Left ventricle myocardium inferior (tissue), 1 donor: ENCODE measurements at places on chromosomes 12 and 14. TPM values are rescaled to one million over a fixed set of nuclear protein-coding genes. Genes with fewer than 3 reads are reported as not detected.

GRCh38 chr14:59882957-59883356 is 12.4 kb upstream of the RTN1 start:
- no peaks in the 10 kb centered on the region for H3K4me1 ChIP-seq
- peaks cover 18% of the 10 kb centered on the region for H3K27me3 ChIP-seq
- no peak overlapping the region for H3K27ac ChIP-seq

OASL gene
- total RNA-seq = 0.25 TPM

GRCh38 chr12:96878704-96879103 is 28.4 kb upstream of the NEDD1 start:
- H3K36me3 ChIP-seq = no peaks in the 10 kb centered on the region
- H3K27me3 ChIP-seq = peaks cover 7% of the 10 kb centered on the region
- no peak overlapping the region for H3K4me3 ChIP-seq
- H3K27ac ChIP-seq = no peak overlapping the region

GRCh38 chr14:68145036-68145435 is 325.5 kb downstream of the RAD51B start:
- peak overlapping the region; percentile 89 for H3K27ac ChIP-seq
- no peak overlapping the region for H3K4me3 ChIP-seq
- no peaks in the 10 kb centered on the region for H3K36me3 ChIP-seq
- DNase-seq = no peak
- no peaks in the 10 kb centered on the region for H3K27me3 ChIP-seq

CNTN1 gene
- total RNA-seq = 0.11 TPM

DNA sequence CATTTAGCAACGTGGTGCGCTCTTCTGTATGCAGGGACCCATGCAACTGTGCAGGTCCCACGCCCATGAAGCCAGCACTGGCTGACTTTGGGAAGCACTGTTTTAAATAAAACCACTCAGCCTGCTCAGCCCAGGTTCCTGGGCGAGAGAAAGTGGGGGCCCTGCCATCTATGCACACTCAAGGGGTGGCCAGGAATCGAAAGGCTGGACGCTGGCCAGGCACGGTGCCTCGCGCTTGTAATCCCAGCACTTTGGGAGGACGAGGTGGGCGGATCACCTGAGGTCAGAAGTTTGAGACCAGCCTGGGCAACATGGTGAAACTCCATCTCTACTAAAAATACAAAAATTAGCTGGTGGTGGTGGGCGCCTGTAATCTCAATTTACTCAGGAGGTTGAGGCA is 179.9 kb upstream of the TBX3 start:
- H3K36me3 ChIP-seq = no peaks in the 10 kb centered on the region
- no peaks in the 10 kb centered on the region for H3K4me1 ChIP-seq
- no peak for DNase-seq
- H3K27me3 ChIP-seq = peaks cover 51% of the 10 kb centered on the region

DNA sequence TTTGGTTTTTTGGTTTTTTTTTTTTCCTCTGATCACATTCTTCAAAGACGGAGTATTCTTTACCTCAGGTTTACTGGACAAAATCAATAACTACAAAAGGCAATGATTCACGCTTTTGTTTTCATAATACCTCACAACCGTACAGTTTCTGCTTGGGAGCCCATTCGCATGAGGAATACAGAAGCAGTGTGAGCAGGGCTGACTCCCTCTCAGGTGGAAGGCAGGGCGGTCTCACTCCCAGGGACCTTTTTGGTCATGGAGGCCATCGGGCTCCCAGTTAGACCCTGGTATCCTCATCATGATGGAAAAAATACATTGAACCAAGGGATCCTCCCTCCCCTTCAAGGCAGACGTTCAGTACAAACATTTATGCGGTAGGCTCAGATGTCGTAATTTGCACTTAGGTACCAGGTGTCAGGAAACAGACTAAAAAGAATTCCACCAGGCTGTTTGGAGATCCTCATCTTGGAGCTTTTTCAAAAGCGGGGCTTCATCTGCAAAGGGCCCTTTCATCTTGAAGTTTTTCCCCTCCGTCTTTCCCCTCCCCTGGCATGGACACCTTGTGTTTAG is 19.0 kb upstream of the TIGAR start:
- peak overlapping the region; percentile 72 for H3K27ac ChIP-seq
- no peak for DNase-seq
- H3K4me3 ChIP-seq = no peak overlapping the region
- peaks cover 24% of the 10 kb centered on the region for H3K36me3 ChIP-seq

DNA sequence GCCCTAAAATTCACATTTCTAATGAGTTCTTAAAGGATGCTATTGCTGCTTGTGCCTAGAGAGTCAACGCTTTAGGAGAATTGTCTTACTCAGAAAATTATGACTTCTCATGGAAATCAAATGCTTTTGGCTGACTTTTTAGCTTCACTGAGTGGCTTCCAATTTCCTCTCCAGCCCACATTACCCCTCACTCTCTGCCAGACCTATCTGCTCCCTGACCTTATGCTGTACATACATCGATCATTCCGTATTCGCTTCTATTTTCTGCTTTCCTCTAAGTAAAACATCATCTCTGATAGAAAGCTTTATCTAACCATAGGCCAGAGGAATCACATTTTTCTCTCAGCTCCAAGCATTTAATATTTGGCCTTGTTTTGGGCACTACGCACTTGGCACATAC is 12.5 kb upstream of the SMCO3 start:
- H3K4me3 ChIP-seq = no peak overlapping the region
- DNase-seq = no peak
- H3K4me1 ChIP-seq = peaks cover 15% of the 10 kb centered on the region
- no peaks in the 10 kb centered on the region for H3K27me3 ChIP-seq
- no peaks in the 10 kb centered on the region for H3K36me3 ChIP-seq

- peak; percentile 86 for DNase-seq
- peak overlapping the region; percentile 69 for H3K27ac ChIP-seq
- H3K4me1 ChIP-seq = peaks cover 84% of the 10 kb centered on the region
- no peaks in the 10 kb centered on the region for H3K27me3 ChIP-seq
- peaks cover 70% of the 10 kb centered on the region for H3K36me3 ChIP-seq
Observed at GRCh38 chr14:73728717-73729330, 14.6 kb upstream of the PNMA1 start.

- no peak for DNase-seq
- no peaks in the 10 kb centered on the region for H3K27me3 ChIP-seq
- no peak overlapping the region for H3K4me3 ChIP-seq
- no peaks in the 10 kb centered on the region for H3K4me1 ChIP-seq
- no peak overlapping the region for H3K27ac ChIP-seq
Observed at GRCh38 chr12:63264629-63265028, 113.6 kb upstream of the AVPR1A start.

- no peaks in the 10 kb centered on the region for H3K4me1 ChIP-seq
- no peaks in the 10 kb centered on the region for H3K36me3 ChIP-seq
- H3K27ac ChIP-seq = no peak overlapping the region
- H3K27me3 ChIP-seq = no peaks in the 10 kb centered on the region
- H3K4me3 ChIP-seq = no peak overlapping the region
Observed at GRCh38 chr12:103422328-103422727, 73.4 kb downstream of the C12orf42 start.

GRCh38 chr14:100691395-100692056 is 35.2 kb upstream of the DLK1 start:
- no peak overlapping the region for H3K4me3 ChIP-seq
- peaks cover 3% of the 10 kb centered on the region for H3K4me1 ChIP-seq
- no peak for DNase-seq
- H3K27me3 ChIP-seq = peaks cover 95% of the 10 kb centered on the region
- H3K27ac ChIP-seq = no peak overlapping the region
- H3K36me3 ChIP-seq = no peaks in the 10 kb centered on the region

PTCSC3 gene
- total RNA-seq = not detected

- no peak overlapping the region for H3K4me3 ChIP-seq
- peaks cover 88% of the 10 kb centered on the region for H3K27me3 ChIP-seq
- H3K27ac ChIP-seq = no peak overlapping the region
- no peaks in the 10 kb centered on the region for H3K4me1 ChIP-seq
- no peaks in the 10 kb centered on the region for H3K36me3 ChIP-seq
Observed at GRCh38 chr14:95611293-95611880, 74.8 kb upstream of the TCL1B start.

DNA sequence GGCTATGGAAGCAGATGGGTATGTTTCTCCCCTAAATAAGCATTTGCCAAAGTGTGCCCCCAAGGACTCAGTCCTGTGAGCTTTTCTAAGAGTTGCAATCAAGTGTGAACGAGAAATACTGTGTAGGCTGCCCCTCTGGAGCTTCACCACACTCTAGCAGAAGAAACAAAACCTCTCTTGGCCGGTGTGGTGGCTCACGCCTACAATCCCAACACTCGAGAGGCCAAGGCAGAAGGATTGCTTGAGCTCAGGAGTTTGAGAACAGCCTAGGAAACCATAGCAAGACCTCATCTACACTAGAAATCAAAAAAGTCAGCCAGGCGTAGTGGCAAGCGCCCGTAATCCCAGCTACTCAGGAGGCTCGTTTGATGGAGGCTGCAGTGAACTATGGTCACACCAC is 9.8 kb downstream of the VPS37B start:
- H3K27me3 ChIP-seq = no peaks in the 10 kb centered on the region
- no peak overlapping the region for H3K27ac ChIP-seq
- H3K4me3 ChIP-seq = no peak overlapping the region
- no peak for DNase-seq
- peaks cover 95% of the 10 kb centered on the region for H3K4me1 ChIP-seq
- no peaks in the 10 kb centered on the region for H3K36me3 ChIP-seq

DNA sequence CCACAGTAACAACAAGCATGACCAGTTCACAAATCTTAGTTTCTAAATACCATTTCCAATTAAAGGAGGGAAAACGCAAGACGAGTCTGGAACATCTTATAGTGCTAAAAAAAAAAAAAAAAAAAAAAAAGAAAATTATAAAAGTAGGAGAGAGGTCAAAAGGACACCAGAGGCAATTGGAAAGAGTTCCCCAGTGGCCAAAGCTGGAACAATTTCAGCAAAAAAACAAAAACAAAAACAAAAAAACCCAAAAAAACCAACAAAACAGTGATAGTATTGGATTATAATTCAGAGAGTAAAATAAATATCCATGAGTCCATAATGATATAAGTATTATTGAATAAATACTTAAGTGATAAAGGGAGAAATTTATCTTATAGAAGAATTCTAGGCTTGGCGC is 10.3 kb upstream of the NAP1L1 start:
- H3K4me3 ChIP-seq = no peak overlapping the region
- no peak overlapping the region for H3K27ac ChIP-seq
- H3K36me3 ChIP-seq = no peaks in the 10 kb centered on the region
- H3K4me1 ChIP-seq = peaks cover 6% of the 10 kb centered on the region
- DNase-seq = no peak

DNA sequence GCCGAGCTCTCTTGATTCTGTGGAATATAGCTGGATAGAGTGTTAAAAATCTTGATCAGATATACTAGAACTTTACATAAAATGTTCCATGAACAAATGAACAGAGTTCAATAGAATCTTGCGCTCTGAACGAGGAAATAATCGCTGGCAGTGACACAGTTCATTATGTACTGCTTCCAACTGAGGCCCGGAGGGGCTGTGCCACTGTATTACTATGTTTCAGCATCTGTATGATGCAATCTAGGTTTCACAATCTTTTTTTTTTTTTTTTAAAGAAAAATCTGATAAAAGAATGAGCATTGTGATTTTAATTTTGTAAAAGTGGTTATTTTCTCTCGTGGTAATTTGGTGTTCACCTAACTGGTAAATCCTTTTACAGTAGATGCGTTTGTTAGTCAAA is 77.2 kb downstream of the FERMT2 start:
- H3K27ac ChIP-seq = no peak overlapping the region
- DNase-seq = no peak
- peaks cover 86% of the 10 kb centered on the region for H3K36me3 ChIP-seq
- no peaks in the 10 kb centered on the region for H3K27me3 ChIP-seq
- peaks cover 25% of the 10 kb centered on the region for H3K4me1 ChIP-seq

DNA sequence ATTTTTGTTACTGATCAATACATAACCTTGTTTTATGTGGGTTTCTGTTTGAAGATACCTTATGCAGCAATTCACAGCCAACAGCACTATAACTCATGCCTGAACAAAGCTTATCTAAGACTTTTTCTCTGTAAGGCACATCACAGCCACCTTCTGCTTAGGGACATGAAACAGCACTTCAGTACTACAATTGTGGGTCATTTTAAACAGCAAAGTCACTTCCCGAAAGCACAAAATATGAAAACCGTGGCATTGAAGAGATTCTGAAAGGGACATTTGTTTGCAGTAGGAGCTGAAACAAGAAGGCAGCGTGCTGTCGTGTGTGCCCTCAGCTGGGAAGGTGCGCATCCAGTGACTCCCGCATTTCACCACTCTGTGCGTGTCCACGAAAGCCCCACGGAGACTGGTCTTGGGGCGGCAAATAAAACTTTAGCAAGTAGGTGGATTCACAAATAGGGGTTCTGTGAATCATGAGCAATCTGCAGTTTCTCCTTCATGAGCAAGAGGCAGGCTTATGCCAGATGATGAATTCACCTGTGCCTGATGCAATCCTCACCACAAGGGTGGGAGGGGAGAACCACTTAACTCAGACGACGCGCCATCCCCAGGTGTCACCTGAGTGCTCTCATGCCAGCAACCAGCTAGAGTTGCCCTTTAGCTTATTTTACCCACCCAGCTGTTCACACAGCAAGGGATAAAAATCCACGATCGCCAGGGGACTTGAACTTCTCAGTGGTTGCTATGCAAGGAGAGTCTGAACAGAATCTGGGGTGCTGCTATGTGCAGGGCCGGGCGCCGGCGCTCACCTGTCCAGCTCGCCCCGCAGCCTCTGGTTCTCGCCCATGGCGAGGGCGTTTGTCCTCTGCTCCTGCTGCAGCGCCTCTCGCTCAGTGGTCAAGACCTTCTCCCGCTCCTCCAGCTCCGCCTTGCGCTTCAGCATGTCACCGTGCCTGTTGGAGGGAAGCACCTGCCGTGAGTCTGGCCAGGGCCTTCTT is 54.9 kb upstream of the GPR68 start:
- H3K4me3 ChIP-seq = no peak overlapping the region
- no peaks in the 10 kb centered on the region for H3K36me3 ChIP-seq
- DNase-seq = no peak

- peaks cover 11% of the 10 kb centered on the region for H3K27me3 ChIP-seq
- H3K27ac ChIP-seq = no peak overlapping the region
- H3K4me3 ChIP-seq = no peak overlapping the region
- H3K4me1 ChIP-seq = no peaks in the 10 kb centered on the region
- no peaks in the 10 kb centered on the region for H3K36me3 ChIP-seq
- DNase-seq = no peak
Observed at GRCh38 chr14:98120831-98121464, 1151.0 kb downstream of the BCL11B start.

SERPINA10 gene
- total RNA-seq = not detected

TCL1B gene
- total RNA-seq = not detected

P2RX2 gene
- total RNA-seq = not detected

DNA sequence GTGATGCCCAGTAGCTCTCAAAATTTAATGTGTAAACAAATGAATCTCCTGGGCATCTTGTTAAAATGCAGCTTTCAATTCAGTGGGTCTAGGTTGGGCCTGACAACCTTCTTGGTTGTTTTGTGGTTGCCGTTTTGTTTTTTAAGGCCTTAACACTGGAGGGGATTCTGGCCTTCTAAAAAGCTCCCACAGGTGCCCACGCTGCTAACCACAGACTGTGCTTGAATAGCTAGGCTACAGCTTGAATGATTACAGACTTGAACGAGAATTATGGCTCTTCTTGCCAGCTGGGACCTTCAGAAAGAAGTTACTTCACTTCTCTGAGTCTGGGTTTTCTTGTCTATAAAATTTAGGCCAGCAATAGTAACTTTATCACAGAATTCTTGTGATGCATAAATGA is 1.3 kb upstream of the FLVCR2 start:
- no peak overlapping the region for H3K27ac ChIP-seq
- H3K36me3 ChIP-seq = no peaks in the 10 kb centered on the region
- DNase-seq = no peak
- H3K4me1 ChIP-seq = peaks cover 39% of the 10 kb centered on the region
- H3K4me3 ChIP-seq = no peak overlapping the region
- H3K27me3 ChIP-seq = no peaks in the 10 kb centered on the region
